C1 segment of cervical spinal cord (tissue), 14 donors: ENCODE measurements at places on chromosomes 12 and 14.

DNA sequence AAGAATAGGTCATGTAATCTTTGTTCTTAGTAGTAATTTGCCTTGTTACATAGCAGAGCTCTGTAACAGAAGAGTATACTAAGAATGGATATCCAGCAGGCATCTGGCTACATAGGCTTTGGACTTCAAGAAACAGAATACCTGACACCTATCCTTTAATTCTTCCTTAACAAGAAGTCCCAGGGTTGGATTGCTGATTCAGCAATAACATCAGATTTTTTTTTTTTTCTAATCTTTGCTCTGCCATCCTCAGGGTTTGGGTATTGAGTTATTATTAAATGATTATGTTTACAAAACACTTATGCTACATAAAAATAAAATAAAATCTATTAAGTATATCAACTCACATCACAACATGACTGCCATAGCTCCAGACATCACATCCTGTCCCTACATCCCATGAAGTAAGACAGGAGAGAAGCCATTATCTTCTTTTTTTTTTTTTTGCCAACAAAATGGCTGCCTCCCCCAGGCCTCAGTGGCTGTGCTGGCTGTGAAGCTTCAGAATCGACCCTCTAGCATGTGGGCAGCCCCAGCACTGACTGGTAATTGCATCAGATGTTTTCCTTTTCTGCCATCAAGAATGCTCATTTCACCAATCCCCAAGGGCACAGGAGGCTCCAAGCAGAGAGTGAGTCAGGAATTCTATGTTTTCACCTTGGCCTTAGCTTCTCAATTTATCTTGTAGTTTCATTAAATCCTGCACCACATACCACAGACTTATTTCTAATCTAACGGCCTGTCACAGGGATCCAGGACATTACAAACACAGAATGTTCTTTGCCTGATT is 186.2 kb downstream of the DICER1 start:
- no peak for DNase-seq

DNA sequence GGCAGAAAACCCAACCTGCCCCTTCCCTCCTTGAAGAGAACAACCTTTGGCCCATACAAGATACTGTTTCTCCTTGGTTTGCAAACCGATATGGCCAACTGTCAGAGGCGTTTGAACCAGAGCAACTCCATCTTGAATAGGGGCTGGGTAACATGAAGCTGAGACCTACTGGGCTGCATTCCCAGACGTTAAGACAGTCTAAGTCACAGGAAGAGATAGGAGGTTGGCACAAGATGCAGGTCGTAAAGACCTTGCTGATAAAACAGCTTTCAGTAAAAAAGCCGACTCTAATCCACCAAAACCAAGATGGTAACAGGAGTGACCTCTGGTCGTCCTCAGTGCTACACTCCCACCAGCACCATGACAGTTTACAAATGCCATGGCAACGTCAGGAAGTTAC is 42.7 kb upstream of the TMEM132C start:
- no peak for DNase-seq

DNA sequence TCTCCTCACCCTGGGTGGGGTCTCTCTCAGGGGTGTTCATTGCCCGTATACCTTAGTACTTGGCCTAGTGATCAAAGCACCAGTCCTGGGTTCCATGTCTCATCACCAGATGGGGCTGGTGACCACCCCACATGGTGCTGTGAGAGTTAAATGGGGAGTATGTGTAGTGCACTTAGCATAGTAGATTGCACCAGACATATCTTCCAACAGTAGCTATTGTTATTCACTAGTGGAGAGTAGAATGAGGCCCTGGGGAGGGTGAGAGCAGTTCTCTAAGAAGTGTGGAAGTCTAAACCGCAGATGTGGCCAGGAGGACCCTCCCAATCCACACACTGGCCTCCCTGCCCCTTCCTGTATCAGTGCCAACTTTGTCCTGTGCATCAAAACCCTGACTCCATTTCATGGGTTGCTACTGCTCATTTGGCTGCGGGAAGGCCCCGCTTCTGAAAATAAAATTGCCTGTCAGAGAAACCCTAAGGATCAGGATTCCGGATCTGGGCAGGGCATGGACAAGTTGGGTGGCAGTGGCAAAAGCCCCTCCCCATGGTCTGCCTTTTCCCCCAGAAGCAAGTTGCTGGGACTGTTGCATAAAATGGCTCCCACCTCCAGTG is 4.4 kb downstream of the CD9 start:
- no peak for DNase-seq

DNA sequence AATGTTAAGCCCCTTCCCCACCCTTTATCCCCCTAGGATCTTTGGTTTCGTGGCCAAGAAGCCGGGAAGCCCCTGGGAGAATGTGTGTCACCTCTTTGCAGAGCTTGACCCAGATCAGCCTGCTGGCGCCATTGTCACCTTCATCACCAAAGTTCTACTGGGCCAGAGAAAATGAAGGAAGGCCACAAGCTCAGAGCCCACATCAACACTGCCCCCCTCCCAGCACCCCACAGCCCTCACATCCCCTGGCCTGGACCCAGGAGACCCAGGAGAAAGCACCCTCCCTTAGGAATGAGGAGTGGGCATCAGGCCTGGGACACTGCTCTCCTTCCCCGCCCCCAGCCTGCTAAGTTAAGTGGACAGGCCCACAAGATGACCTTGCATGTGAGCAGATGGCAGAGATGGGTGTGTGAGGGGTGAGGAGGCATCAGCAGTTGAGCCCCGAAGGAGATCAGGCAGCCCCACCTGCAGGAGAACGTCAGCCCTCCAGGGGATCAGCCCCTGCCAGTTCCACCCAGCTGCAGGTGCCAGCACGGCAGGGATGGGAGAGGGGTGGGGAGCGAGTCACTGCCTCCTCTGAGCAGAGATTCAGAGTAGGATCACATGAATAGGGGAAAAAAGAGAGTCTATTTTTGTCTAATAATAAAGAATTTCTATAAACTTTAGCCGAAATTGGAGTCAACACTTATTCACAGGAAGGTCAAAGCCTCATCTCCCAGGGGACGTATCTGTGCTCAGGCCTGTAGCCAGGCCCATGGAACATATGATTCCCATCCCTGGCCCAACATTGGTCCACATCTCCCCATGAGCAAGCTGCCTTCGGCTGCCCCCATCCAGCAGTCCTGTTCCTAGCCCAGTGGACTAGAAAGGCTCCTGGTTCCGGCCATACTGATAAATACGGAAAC is 14.1 kb downstream of the TNS2 start:
- no peak for DNase-seq

GRCh38 chr12:29634057-29634456 is 136.6 kb upstream of the OVCH1 start:
- DNase-seq: no peak
